Stimulated activated CD4-positive, alpha-beta T cell treated with anti-CD3 and anti-CD28 coated beads, Interleukin-15, amount 100 ng/mL, for 1 hour (primary cell): ENCODE measurements at places on chromosomes 1 and 21.
A peak's percentile ranks its signal among the peaks of the same experiment; 100 is the strongest.

- no peak for DNase-seq
Observed at GRCh38 chr1:101196668-101197067, 40.2 kb upstream of the S1PR1 start.

- no peak for DNase-seq
Observed at GRCh38 chr1:214840356-214840755, 237.4 kb downstream of the CENPF start.

DNA sequence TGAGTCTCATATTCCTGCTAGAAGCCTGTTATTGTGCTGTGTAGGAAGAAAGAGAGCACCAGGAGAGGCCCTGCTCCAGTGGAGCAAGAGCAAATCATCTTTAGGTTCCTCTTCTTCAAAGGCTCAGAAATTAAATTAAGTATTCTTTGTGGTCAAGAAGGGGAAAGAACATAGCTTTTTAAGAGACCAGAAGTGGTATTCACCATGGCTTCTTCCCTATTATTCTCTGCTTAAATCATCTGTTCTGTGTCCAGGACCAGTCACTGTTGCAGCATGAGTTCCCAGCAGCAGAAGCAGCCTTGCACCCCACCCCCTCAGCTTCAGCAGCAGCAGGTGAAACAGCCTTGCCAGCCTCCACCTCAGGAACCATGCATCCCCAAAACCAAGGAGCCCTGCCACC is 1.1 kb downstream of the SPRR1B start:
- no peak for DNase-seq

DNA sequence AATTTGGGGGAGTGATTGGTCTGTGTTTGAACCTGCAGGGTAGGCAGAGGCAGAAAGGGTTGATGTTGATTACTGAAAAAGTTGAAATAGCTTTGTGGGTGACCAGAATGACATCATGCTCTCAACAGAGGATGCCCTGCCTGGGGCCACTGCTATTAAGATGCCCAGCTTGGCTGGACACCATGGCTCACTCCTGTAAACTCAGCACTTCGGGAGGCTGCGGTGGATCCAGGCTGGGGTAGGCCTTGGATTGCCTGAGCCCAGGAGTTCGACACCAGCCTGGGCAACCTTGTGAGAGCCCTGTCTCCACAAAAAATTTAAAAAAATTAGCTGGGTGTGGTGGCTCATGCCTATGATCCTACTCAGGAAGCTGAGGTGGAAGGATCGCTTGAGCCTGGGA is 42.8 kb upstream of the CACNA1E start:
- no peak for DNase-seq

GRCh38 chr1:7646981-7647901 is 123.9 kb upstream of the VAMP3 start:
- DNase-seq = peak; percentile 64

GRCh38 chr1:42816585-42817439 is at the start of the genes ERMAP and SVBP:
ERMAP (plus strand) TSS chr1:42817122; CDS start chr1:42830449, 13,327 bp downstream.
SVBP (minus strand) TSS chr1:42817397; CDS start chr1:42816544, 853 bp downstream.
- DNase-seq = peak; percentile 92

DNA sequence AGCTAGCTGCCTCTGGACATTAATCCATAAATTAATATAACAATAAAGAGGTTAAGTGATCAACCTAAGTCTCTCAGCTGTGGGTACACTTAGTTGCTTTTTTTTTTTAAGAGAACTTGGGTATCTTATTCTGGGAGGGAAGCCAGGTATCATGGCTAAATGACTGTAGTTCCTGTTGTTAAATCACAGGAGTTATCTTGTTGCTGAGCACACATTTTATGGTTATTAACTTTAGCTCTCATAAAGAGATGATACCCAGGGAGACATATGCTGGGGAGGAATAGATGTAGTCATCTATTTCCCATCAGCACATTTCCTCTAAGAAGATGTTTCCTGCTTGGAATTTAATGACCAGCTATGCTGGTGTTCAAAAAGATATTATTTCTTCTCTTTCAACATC is 227.8 kb downstream of the PTGER3 start:
- no peak for DNase-seq

DNA sequence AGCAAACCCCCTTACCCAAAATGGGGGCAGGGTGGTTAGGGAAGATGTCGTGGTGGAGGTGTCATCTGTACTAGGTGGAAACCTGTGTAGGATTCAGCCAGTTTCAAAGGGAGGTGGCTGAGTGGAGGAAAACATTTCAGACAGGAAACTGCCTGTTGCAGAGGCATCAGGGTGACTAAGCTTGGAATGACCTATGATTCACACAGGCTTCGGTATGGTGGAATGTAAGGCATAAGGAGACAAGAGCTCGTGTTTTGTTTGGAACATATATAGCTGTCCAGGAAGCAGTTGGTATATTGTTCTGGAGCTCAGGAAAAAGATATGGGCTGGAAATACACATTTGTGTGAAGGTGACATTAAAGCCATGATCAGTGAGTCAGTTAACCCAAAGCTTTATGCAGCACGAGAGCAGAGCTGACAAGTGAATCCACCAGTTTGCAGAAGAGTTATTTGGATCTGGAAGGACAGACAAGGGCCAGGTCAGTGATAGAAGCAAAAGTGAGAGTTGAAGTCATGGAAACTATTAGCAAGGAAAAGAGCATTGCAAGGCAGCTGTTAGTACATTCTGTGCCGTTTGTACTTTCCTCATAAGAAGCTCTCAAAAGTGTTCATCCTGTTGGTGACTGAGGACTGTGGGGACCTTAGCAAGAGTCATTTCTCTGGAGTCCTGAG is 12.2 kb downstream of the UTP25 start:
- DNase-seq = no peak

GRCh38 chr21:25191141-25191540 is 416.1 kb downstream of the MRPL39 start:
- DNase-seq = no peak

- no peak for DNase-seq
Observed at GRCh38 chr1:153537376-153537730, 1.6 kb upstream of the S100A6 start.

- no peak for DNase-seq
Observed at GRCh38 chr21:27673581-27673980, 706.7 kb upstream of the ADAMTS5 start.

DNA sequence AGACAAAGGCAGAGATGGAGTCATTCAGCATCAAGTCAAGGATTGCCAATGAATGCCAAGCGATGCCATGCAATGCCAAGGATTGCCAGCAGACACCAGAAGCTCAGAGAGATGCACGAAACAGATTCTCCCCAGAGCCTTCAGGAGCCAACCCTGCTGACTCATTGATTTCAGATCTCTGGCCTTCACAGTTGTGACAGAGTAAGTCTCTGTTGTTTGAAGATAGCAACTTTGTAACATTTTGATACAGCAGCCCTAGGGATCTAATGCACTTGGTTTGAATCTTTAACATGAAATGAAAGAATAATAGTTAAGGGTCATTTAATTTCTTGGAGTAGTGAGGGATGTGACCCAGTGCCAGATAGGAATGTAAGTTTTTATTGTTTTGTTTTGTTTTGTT is 287.4 kb upstream of the RUNX1 start:
- no peak for DNase-seq

- DNase-seq = no peak
Observed at GRCh38 chr1:5649795-5650194, 342.4 kb downstream of the NPHP4 start.
